Spleen (tissue), 13 donors: ENCODE measurements at places on chromosomes 6 and 20. TPM values are rescaled to one million over a fixed set of nuclear protein-coding genes. Genes with fewer than 3 reads are reported as not detected.

DNA sequence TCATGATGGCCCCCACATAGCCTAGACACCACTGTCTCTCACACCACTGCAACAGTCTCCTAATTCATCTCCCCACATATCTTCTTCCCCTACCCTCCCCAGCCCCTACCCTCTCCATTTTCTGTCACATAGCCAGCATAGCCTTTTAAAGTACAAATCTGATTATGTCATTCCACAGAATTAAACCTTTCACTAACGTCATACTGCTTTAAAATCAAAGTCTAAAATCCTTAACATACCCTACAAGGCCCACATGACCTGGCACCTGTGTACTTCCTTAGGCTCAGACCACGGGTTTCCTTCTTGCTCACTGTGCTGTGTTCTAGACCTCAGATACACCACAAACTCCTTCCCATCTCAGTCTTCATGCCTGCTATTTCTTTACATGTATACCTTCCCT lies 5.9 kb downstream of the OSTM1 start:
- no peak overlapping the region for H3K4me3 ChIP-seq
- H3K27ac ChIP-seq = no peak overlapping the region
- H3K4me1 ChIP-seq = peaks cover 25% of the 10 kb centered on the region
- no peaks in the 10 kb centered on the region for H3K27me3 ChIP-seq
- peaks cover 27% of the 10 kb centered on the region for H3K36me3 ChIP-seq

GRCh38 chr20:40643891-40644290 lies 45.1 kb downstream of the MAFB start:
- DNase-seq = peak; percentile 87
- H3K4me3 ChIP-seq = peak overlapping the region; percentile 32
- peaks cover 94% of the 10 kb centered on the region for H3K4me1 ChIP-seq
- peak overlapping the region; percentile 75 for H3K27ac ChIP-seq
- peaks cover 7% of the 10 kb centered on the region for H3K27me3 ChIP-seq
- H3K36me3 ChIP-seq = no peaks in the 10 kb centered on the region

DNA sequence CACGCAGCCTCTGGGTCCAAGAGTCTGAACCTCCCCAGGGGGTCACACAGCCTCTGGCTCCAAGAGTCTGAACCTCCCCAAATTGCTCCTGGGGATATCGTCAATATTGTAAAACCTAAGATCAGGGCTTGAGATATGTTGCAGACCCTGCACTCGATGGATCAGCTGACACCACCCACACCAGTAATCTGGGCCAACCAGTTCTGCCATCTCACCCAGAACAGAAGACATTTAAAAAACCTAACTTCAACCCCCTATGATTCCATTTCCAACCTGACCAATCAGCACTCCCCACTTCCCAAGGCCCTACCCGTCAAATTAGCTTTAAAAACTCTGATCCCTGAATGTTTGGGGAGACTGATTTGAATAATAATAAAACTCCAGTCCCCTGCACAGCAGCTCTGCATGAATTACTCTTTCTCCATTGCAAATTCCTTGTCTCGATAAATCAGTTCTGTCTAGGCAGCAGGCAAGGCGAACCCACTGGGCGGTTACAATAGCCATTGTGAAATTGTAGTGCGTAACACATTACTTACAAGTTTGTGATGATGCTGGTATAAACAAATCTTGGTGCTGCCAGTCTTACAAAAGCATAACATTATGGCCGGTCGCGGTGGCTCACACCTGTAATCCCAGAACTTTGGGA lies 32.4 kb upstream of the FAM135A start:
- no peaks in the 10 kb centered on the region for H3K27me3 ChIP-seq
- DNase-seq = no peak
- no peaks in the 10 kb centered on the region for H3K4me1 ChIP-seq
- H3K4me3 ChIP-seq = no peak overlapping the region
- no peak overlapping the region for H3K27ac ChIP-seq

Gene KIF25
- polyA plus RNA-seq = 0.51 TPM

DNA sequence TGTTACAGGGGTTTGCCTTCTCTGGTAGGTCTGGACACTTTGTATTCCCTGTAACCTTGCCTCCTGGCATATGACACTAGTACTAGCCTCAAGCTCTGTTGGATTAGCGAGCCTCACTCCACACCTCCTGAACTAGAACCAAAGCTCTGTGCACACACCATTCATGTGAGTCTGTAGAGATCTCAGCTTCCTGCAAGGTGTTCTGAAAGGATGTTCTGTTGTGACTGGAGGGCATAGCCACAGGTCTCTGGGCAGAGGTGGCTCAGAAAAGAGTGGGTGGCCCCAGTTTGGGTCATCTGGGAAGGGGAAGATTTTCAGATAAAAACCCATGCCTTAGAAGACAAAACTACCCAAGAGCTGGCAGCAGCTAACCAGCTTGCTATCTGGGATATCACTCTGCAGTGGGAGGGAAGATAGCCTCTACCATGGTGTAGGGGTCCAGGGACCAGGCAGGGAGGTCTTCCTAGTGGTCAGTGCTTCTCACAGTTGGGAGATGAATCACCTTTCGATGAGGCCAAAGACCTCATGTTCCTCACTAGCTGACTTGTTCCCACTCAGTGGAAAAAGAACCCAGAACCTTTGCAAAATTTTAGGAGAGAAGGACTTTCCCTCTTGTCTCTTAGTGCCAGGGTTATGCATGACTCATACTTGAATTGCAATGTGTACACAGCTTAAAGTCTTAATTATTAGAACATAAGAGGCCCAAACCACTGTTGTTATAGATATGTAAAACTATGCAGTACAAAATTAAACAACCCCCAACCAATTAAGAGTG lies 41.4 kb downstream of the HLA-F start:
- H3K36me3 ChIP-seq = no peaks in the 10 kb centered on the region
- H3K4me1 ChIP-seq = peaks cover 11% of the 10 kb centered on the region
- no peak overlapping the region for H3K4me3 ChIP-seq
- H3K27ac ChIP-seq = no peak overlapping the region
- H3K27me3 ChIP-seq = no peaks in the 10 kb centered on the region

GRCh38 chr20:12394786-12395185 lies 477.1 kb downstream of the BTBD3 start:
- DNase-seq = no peak
- H3K27ac ChIP-seq = no peak overlapping the region
- H3K36me3 ChIP-seq = no peaks in the 10 kb centered on the region

Gene DDR1
- polyA plus RNA-seq = 5.0 TPM

Gene FAM184A
- 1.3 TPM for polyA plus RNA-seq

- no peaks in the 10 kb centered on the region for H3K36me3 ChIP-seq
- no peak overlapping the region for H3K4me3 ChIP-seq
- no peak overlapping the region for H3K27ac ChIP-seq
- H3K4me1 ChIP-seq = no peaks in the 10 kb centered on the region
These were observed 151.4 kb downstream of the ID4 start for GRCh38 chr6:19988555-19988954.

DNA sequence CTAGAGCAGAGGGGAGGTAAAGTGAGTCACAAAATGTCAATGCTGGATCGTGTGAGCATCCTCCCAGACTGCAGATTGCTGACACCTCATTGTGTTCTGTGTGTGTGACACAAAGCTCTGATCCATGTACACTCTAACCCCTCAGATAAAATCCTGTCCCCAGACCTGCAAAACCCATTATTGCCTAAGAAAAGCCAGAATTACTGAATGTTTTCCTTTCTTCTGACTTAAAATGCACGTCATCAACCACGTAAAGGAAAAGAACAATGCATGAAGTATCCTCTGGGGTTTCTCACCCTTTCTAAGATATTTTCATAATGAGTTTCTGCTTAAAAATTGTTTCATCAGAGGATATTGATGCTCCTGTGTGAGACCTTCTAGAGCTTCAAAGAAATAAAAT lies 218.0 kb upstream of the PREP start:
- H3K27me3 ChIP-seq = no peaks in the 10 kb centered on the region
- H3K4me1 ChIP-seq = no peaks in the 10 kb centered on the region
- DNase-seq = no peak
- H3K4me3 ChIP-seq = no peak overlapping the region
- H3K27ac ChIP-seq = no peak overlapping the region

- no peaks in the 10 kb centered on the region for H3K36me3 ChIP-seq
- DNase-seq = no peak
- H3K27me3 ChIP-seq = no peaks in the 10 kb centered on the region
- H3K27ac ChIP-seq = no peak overlapping the region
- H3K4me1 ChIP-seq = no peaks in the 10 kb centered on the region
These were observed 58.5 kb downstream of the SUN5 start for GRCh38 chr20:32945710-32946221.

Gene SLC26A8
- 0.11 TPM for polyA plus RNA-seq

GRCh38 chr6:149856256-149856994 lies 7.7 kb downstream of the LRP11 start:
- no peak overlapping the region for H3K4me3 ChIP-seq
- H3K4me1 ChIP-seq = peaks cover 13% of the 10 kb centered on the region
- H3K36me3 ChIP-seq = no peaks in the 10 kb centered on the region
- H3K27me3 ChIP-seq = no peaks in the 10 kb centered on the region
